ENCODE measurements at places on chromosomes 13 and 19.

DNA sequence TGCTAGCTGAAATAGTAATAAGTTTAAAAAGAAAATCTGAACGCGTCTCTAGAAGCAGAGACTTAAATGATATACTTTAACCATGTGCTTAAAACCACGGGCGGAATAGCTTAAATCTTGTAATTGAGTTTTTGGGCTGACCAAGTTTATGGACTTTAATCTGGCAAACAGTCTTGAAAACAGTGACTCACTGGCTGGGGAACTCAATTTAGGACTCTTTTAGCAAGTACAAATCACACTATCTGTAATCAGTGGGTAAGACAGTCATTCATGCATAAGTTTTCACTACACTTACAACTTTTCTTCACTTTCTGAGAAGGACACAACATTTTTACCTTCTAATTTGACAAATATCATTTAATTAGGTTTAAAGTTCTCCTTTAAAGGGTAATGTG, 26.8 kb downstream of the ZNF627 start:
- DNase-seq = no peak

DNA sequence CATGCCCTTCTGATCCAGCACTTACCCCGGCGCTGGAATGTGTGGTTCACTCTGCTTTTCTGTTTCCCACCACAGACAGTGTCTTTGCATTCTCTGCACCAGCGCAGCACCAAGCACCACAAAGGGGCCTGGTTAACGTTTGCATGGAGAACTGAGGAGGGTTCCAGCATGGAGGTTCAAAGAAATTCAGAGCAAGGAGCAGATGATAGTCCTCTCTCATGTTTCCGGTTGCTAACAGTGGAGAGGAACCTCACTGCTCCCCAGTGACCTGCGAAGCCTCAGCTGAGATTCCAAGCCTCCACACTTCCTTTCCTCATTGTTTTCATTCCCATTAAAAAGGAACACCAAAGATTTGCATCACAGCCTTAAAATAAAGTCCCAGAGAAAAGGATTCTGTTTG, 99.7 kb downstream of the STARD13 start:
- no peak for DNase-seq

GRCh38 chr13:30900436-30900835, 5.6 kb upstream of the MEDAG start:
- no peak for DNase-seq

DNA sequence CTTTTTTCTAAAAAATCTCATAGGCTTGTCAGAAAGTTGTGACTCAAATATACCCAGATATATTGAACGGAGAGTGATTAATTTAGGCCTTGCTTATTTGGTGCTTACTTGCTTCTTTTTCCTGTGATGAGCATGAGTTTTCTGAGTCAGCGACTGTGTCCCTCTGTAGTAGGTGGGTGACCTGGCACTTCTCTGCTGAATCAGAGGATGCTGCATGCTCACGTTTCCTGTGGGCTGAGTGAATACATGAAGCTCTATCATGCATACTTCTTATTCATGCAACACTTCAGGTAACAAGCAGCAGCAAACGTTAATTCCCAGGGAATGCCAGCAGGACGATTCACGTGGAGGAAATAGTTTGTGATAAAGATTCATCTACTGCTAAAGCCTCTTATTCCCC, 245.0 kb downstream of the KLF5 start:
- no peak for DNase-seq

DNA sequence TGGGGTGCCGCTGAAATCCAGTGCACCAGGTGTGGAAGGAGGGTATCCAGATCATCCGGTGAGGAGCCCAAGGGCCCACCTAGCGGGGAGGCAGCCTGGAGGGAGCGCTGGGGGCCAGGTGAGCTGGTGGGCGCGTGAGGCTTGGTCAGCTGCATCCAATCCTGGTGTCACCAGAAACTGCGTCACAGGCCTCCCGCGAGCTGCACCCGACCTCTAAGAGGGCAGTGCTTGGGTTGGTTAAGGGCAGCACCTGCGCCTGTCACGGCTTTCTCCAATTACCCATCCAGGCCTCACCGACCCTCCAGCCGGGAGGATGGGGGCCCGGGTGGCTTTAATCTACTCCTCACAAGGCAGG, 284 bp downstream of the RNF17 start:
- no peak for DNase-seq

DNA sequence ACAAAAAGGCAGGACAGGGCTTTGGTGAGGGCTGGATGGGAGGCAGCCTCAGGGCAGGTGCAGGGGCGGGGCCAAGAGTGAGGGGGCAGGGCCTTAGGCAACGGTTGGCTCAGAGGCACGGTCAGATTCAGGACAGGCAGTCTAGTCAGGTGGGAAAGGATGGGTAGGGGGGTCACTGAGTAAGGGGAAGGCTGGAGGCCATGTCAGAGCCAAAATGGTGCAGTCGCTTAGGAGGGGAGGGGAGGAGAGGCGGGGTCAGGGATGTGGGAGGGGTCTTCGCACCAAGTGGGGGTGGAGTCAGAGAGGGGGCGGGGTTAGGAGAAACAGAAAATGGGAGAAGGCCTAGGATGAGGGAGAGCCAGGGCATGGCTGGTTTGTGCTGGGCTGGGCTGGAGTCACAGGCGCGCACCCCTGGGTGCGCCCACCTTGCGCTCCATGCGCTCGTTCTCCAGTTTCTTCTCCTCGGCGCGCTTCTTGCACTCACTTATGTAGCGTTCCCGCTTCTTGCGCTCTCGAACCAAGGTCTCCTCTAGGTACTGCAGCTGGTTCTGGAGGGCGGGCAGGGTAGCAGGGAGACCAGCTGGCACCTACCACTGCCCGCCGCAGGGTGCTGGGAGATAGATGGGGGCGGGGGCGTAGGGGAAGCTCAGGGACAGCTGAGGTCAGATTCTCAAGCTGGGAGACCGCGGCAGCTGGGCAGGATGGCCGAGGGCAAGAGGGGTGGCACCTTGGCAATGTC, 6.8 kb upstream of the RGL3 start:
- DNase-seq = no peak

GRCh38 chr13:62171697-62172096, 756.0 kb upstream of the PCDH20 start:
- DNase-seq = no peak

DNA sequence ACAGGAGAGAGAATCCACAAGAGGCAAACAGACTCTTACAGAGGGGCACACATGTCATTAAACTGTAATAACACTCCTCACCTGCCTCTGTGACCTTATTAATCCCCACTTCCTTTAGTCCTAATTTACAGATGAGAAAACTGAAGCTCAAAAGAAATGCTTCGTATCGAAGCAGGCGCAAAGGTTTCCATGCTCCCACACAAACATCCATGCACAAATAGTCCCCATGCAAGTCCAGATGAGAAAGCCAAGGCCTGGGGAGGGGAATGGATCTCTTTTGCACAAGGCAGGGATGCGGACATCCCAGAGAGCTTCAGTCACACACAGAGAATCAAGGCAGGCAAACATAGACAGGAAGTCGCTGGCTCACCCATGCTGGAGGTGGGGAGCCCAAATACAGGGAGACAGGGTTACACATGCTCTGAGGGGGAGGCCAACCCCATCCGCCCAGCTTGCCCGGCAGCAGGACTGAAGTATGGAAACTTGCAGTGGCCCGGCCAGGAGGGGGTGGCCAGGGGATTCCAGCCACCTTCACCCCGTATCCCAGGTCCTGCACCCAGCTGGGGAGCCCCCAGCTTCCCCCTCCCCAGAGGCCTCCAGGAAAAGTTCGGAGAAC, 468 bp downstream of the S1PR5 start:
- no peak for DNase-seq

DNA sequence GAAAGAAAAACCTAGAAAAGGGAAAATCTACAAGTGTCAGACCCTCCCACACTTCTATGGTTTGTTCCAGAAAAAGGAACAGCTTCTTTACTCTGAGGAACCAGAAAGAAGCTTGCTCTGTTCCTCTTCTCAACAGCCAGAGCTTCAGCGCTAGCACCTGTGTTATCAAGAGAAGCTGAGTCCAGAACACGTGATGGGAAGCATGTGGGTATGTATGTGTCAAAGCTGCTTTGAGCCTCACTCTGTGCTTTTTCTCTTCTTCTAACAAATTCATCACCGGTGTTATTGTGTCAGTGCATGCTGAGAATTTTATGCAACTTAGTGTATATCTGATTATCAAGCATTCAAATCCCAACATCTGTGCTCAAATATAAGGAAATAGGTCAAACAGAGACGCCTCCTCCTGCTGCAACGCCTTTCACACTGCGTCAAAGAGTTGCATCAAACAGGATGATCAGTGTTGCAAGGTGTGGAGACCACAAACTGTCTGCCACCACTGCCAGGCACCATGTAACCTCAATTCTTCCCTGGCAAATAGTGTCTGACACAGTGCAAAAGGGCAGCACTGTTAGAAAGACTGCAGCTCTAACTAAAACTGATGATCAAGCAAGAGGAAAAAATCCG, 83.9 kb downstream of the LRRC63 start:
- DNase-seq = peak; percentile 23

DNA sequence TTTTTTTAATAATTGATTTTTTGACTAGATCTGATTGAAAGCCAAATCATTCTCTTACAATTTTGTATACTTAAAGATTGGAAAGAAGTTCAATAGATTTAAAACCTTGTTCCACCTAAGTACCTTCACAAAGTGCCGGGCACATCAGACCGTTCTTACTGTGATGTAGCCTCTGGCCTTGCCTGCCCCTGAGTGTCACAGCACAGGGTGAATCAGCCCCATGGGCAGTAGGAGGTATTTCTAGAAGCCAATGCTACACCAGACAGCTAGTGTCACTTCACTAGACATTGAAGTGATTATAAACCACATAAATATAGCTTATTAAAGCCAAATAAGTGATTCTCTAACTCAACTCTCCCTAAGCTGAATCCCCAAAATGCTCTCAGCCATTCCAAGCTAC, 131.3 kb downstream of the LACC1 start:
- no peak for DNase-seq

DNA sequence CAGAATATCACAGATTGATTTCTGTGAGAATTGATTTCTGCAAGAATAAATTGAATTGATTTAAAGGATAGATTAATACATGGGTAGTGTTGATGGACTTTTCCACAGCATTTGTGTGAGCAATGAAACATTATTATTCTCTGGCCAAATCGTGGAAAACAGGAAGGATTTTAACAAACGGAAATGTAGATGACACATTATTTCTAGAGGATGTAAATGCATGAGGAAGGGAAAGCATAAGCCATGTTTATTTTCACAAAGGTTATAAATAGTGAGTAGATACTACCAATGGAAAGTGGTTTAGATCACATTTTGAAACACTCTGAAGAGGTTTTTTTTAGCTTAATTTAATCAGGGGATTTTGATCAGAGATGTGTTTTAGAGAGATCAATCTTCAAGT, 1534.6 kb upstream of the MIR17HG start:
- DNase-seq = no peak

DNA sequence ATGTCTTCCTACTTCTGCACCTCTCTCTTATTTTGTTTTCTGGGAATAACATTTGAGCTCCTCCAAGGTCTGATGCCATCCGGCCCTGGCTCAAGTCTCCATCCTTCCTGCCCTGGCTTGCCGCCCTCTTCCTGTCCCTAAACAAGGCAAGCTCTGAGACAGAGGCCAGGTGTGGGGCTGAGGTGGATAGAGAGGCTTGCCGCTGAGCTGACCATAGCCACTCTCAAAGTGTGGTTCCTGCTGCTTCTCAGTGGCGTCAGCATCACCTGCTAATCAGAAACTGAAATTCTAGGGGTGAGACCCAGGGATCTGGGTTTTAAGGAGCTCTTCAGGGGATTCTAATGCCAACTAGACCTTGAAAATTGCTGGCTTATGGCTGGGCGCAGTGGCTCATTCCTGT, 6.0 kb upstream of the TPRX2 start:
- DNase-seq = no peak

GRCh38 chr19:41570639-41571112, 5.3 kb upstream of the CEACAM21 start:
- peak; percentile 85 for DNase-seq

- no peak for DNase-seq
Observed at GRCh38 chr13:102768909-102769308, 4.7 kb downstream of the TEX30 start.

DNA sequence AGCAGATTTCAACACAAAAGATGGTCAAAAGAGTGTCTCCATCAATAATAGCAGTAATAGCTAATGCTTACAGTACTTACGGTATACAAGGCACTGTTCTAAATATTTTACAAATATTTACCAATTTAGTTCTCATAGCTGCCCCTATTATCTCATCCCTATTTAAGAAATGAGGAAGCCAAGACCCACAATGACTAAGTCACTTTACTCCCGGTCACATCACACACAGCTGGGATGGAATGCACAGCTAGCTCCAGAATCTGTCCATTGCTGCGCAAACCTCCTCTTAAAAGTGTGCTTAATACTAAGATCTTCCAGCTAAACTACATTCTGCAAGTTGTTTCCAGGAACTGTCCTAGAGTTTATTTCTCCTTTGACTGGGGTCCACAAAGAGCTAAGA, 63.4 kb downstream of the RAP2A start:
- DNase-seq = no peak

- no peak for DNase-seq
Observed at GRCh38 chr19:49213791-49214190, 56.2 kb downstream of the TRPM4 start.

DNA sequence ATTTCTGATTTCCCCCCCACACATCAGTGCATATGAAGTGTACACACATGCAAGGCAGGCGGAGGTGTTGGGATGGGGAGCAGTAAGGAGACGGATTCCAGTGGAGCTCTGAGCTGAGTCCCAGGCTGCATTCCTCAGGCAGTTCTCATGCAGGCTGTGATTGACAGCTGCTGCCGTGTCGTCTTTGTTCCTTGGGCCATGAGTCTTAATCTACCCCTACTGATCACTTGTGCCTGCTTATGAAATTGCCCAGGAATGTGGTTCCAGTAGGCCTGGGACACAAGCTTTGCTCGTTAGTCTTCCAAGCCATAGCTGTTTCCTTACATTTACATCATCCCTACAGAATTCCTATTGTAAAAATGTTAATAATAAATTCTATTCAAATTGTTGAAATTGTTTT, 1241.9 kb downstream of the UQCRFS1 start:
- DNase-seq = no peak
